ENCODE measurements at places on chromosomes 1 and 21. TPM values are rescaled to one million over a fixed set of nuclear protein-coding genes. Genes with fewer than 3 reads are reported as not detected.

GRCh38 chr21:43207868-43208267 lies 39.1 kb downstream of the CRYAA start:
- H3K27ac ChIP-seq: no peak overlapping the region
- no peaks in the 10 kb centered on the region for H3K4me1 ChIP-seq
- no peaks in the 10 kb centered on the region for H3K27me3 ChIP-seq
- H3K4me3 ChIP-seq: no peak overlapping the region
- H3K36me3 ChIP-seq: no peaks in the 10 kb centered on the region

DNA sequence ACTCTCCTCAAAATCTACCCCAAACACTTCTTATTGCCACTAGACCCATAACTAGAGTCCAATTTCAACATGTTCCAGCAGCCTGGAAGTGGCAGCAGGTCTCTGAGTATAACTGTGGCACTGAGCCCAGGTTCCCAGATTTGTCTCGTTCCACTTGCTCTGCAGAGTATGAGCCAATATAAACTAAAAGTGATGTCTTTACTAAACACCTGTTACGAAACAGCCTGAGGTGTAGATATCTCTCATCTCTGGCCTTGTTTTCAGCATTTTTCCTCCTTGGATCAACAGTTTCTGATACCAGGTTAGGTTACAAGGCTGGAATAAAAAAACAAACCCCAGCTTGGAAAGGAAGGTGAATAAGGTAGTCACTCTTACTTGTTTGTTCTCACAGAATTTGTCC lies 25.2 kb upstream of the PRDX6 start:
- H3K27me3 ChIP-seq: no peaks in the 10 kb centered on the region
- peak overlapping the region; percentile 30 for H3K27ac ChIP-seq
- peak; percentile 64 for DNase-seq
- H3K4me1 ChIP-seq: no peaks in the 10 kb centered on the region
- no peak overlapping the region for H3K4me3 ChIP-seq

GRCh38 chr1:183934314-183934713 lies 103.2 kb downstream of the COLGALT2 start:
- DNase-seq: no peak
- no peaks in the 10 kb centered on the region for H3K27me3 ChIP-seq
- H3K4me1 ChIP-seq: no peaks in the 10 kb centered on the region
- no peak overlapping the region for H3K27ac ChIP-seq
- no peaks in the 10 kb centered on the region for H3K36me3 ChIP-seq
- no peak overlapping the region for H3K4me3 ChIP-seq

- H3K4me1 ChIP-seq: peaks cover 45% of the 10 kb centered on the region
- H3K27ac ChIP-seq: no peak overlapping the region
- no peak overlapping the region for H3K4me3 ChIP-seq
- no peaks in the 10 kb centered on the region for H3K36me3 ChIP-seq
Observed at GRCh38 chr1:159831412-159832141, 4.9 kb downstream of the SLAMF8 start.

DNA sequence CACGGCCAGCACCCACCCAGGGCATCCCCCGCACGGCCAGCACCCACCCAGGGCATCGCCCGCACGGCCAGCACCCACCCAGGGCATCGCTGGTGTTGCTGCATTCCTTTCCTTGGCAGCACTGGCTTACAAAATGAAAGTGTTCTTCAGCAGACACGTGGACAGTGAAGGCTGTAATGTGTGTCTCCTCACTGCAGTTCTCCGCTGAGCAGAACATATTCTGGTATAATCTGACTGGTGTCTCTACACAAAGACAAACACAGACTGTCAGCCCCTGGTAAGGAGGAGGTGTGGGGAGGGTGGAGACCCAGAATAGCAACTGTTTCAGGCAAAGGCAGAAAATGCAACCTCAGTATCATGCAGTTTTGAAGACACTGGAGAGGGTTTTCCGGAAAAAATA lies 7.3 kb downstream of the LYPD8 start:
- no peaks in the 10 kb centered on the region for H3K27me3 ChIP-seq
- no peak overlapping the region for H3K27ac ChIP-seq
- no peaks in the 10 kb centered on the region for H3K36me3 ChIP-seq
- no peaks in the 10 kb centered on the region for H3K4me1 ChIP-seq
- no peak for DNase-seq
- no peak overlapping the region for H3K4me3 ChIP-seq

DNA sequence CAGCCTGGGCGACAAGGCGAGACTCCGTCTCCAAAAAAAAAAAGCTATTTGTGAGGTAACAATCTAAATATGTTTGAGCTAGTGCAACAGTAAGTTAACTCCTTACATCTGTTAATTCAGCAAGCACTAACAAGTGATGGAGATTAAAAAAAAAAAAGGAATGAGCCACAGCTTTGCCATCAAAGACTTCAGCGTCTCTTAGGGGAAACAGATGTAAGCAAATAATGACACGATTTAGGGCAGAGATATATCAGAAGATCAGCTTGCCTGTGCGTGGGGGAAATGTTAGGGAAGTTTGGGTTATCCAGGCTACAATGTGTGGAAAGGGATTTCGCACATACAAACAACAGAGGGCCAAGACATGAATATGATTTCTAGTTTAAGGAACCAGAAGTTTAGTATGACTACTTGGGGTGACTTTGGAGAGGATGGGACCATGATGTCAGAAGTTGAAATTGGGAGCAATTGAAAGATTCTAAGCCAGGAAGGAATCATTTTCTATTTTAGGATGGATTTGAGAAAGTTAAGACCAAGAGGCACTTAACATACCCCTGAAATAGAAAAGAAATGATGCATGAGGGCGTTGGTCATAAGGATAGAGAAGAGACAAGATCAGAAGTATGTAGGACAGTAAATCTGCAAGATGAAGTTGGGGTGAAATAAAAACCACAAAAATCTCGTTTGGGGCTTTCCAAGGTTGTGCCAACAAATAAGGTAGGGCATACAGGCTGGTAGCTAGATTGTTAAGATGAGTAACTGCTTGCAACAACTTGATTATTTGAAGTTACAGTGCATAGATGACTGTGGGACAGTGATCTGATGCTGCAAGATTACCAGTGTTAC lies 2.4 kb upstream of the BRWD1 start:
- no peak for DNase-seq
- H3K4me1 ChIP-seq: peaks cover 9% of the 10 kb centered on the region
- H3K27me3 ChIP-seq: no peaks in the 10 kb centered on the region
- H3K27ac ChIP-seq: no peak overlapping the region
- no peak overlapping the region for H3K4me3 ChIP-seq

GRCh38 chr1:221470000-221470698 lies 271.7 kb downstream of the DUSP10 start:
- no peak for DNase-seq
- no peaks in the 10 kb centered on the region for H3K4me1 ChIP-seq
- no peak overlapping the region for H3K27ac ChIP-seq

- H3K27ac ChIP-seq: no peak overlapping the region
- H3K4me3 ChIP-seq: no peak overlapping the region
- H3K4me1 ChIP-seq: no peaks in the 10 kb centered on the region
- H3K27me3 ChIP-seq: peaks cover 8% of the 10 kb centered on the region
Observed at GRCh38 chr1:16926491-16927073, 4.9 kb downstream of the CROCC start.

DNA sequence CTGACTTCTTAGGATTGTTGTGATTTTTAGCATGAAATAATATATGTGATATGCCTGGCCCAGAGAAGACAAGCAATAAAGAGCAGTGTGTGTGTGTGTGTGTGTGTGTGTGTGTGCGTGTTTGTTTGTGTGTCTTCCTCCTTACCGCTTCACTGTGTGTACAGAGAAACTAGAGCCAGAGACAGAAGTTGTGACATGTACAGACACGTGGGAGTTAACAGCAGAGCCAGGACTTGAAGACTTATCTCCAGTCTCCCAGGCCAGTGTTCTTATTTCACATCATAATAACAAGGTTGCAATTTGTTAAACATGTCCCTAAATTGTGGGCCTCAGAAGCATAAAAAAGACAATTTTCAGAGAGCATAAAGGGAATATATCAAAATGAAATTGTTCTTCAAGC lies 192.0 kb upstream of the JUN start:
- no peak overlapping the region for H3K27ac ChIP-seq
- no peaks in the 10 kb centered on the region for H3K36me3 ChIP-seq
- no peaks in the 10 kb centered on the region for H3K4me1 ChIP-seq
- no peak for DNase-seq

GRCh38 chr1:215754112-215754511 lies 187.0 kb downstream of the KCTD3 start:
- no peak overlapping the region for H3K27ac ChIP-seq
- H3K36me3 ChIP-seq: no peaks in the 10 kb centered on the region
- H3K4me3 ChIP-seq: no peak overlapping the region
- no peaks in the 10 kb centered on the region for H3K27me3 ChIP-seq

DNA sequence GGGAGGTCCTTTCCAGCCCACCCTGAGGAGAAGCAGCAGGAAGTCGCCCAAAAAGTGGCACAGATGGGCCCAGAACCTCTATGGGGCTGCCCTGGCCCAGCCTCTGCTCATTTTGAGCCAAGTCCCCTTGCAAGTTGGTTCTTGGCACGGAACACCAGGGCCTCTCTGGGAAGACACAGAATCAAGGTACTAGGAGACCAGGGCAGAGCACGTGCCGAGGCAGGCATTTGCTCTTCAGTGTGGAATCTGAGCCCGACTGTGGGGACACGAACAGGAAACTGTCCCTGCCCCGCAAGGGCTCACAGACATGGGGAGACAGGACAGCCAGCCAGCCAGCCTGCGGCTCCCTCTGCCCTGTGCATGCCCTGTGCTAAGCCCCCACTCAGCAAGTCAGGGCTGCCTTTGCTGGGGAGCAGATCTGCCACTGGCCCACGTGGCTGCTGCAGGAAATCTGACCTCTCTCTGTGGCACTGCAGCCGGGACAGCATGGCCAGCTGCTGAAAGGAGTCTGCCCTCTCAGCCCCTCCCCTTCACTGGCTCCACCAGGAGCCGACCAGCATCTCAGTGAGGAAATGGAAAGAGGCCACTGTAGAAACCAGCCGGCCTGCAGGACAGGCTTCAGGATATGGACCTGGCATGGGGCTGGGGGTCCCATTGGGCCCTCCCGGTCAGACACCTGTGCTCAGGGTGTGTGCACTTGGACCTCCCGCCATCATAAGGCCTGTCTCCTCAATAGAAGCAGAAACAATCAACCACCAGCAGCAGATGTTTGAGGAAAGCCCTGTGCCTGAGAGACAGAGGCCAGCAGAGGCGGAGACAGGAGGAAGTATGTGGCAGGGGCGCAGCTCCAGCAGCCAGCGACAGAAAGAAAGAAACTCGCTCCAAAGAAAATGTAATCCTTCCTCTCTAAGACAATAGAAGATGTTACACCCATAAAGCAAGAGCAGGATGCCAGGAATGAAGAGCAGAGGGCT lies 3.7 kb downstream of the ARHGEF16 start:
- no peak overlapping the region for H3K27ac ChIP-seq
- H3K4me1 ChIP-seq: peaks cover 23% of the 10 kb centered on the region
- peaks cover 31% of the 10 kb centered on the region for H3K27me3 ChIP-seq
- peak; percentile 63 for DNase-seq
- no peaks in the 10 kb centered on the region for H3K36me3 ChIP-seq

DNA sequence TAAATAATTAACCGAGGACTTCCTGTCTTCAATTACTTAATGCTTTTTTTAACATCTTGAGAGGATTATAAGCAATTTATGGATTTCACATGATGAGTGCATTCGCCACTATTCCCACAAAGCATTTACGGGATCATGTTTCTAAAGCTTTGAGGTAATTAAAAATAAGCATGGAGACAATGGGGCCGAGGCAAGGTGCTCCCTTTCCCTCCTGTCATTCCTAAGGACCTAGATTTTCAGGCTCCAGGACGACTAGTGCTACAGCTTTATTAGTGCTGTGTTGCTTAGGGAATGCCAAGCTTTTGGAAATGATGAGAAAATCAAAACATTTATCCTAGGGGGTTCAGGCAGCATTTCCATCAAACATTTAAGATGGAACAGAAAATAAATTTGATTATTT lies 209.2 kb downstream of the KCTD3 start:
- no peak overlapping the region for H3K4me3 ChIP-seq
- no peaks in the 10 kb centered on the region for H3K4me1 ChIP-seq
- H3K36me3 ChIP-seq: no peaks in the 10 kb centered on the region
- H3K27ac ChIP-seq: no peak overlapping the region

The TOR1AIP1 gene
- 68.9 TPM for polyA plus RNA-seq

The TTF2 gene
- polyA plus RNA-seq: 24.9 TPM

The CRYZ gene
- polyA plus RNA-seq: 64.9 TPM

The A3GALT2 gene
- 0.25 TPM for polyA plus RNA-seq

The SYPL2 gene
- polyA plus RNA-seq: 0.24 TPM

The CD1E gene
- polyA plus RNA-seq: 0.24 TPM

The PLA2G2A gene
- 1.9 TPM for polyA plus RNA-seq

The TNNT2 gene
- polyA plus RNA-seq: 5.8 TPM
